Activated CD4-positive, alpha-beta T cell treated with anti-CD3 and anti-CD28 coated beads for 36 hours (primary cell): ENCODE measurements at places on chromosomes 6 and 20.
A peak's percentile ranks its signal among the peaks of the same experiment; 100 is the strongest.

GRCh38 chr6:14625173-14625895 lies 507.8 kb downstream of the CD83 start:
- H3K4me1 ChIP-seq, result peaks cover 31% of the 10 kb centered on the region
- H3K27me3 ChIP-seq, result no peaks in the 10 kb centered on the region
- H3K36me3 ChIP-seq, result peaks cover 7% of the 10 kb centered on the region

DNA sequence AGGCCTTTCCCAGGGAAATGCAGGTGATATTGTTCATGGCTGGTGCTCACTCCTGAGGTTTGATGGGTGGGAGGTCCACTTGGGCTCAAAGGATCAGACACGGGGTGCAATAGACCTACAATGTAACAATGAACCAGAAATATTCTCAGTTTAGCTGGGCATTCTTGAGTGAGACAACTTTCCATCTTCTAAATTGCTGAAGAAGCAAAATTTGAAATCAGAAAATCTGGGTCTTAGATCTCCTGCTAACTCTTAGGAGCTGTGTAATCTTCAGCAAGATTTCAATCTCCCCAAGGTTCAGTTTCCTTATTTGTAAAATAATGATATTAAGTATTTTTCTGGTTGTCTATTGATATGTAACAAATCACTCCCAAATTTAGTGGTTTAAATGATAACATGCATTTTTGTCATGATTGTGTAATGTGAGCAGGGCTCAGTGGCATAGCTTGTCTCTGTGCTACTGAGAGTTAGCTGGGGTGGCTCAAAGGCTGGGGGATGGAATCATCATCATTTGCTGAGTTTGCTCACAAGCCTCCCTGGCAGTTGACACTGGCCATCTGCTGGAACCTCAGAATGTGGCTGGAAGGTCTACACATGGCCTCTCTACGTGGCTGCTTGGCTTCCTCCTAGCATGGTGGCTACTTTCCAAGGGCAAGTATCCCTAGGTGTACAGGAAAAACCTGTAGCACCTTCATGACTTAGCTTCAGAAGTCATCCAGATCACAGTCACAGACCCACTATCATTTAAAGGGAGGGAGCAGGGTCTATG lies 98.8 kb downstream of the GRM1 start:
- H3K27ac ChIP-seq, result no peak overlapping the region
- no peak overlapping the region for H3K4me3 ChIP-seq
- H3K4me1 ChIP-seq, result no peaks in the 10 kb centered on the region
- DNase-seq, result no peak
- H3K36me3 ChIP-seq, result no peaks in the 10 kb centered on the region

- H3K36me3 ChIP-seq, result no peaks in the 10 kb centered on the region
- H3K27ac ChIP-seq, result no peak overlapping the region
- no peak overlapping the region for H3K4me3 ChIP-seq
- H3K27me3 ChIP-seq, result no peaks in the 10 kb centered on the region
Measured at GRCh38 chr6:14500809-14501208, 383.2 kb downstream of the CD83 start.

DNA sequence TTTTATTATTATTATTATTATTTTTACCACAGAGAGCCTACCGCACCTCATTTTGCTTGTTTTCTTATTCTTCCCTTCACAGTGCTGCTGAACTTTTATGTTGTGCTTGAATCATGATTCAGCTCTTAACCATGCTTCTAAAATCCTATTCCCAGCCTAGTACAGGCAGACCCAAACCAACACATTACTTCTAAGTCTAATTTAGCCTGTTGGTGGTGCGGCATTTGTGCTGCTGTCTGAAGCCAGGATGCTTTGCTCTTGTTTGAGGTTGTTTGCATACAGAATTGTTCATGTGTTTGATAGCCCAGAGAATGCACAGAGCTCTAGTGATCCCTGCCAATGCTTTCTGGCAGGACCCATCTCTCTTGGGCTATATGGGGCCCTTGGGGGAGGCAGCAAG lies 213.5 kb upstream of the KCNG1 start:
- H3K4me1 ChIP-seq, result no peaks in the 10 kb centered on the region
- H3K27ac ChIP-seq, result no peak overlapping the region
- H3K36me3 ChIP-seq, result no peaks in the 10 kb centered on the region
- H3K4me3 ChIP-seq, result no peak overlapping the region

GRCh38 chr6:56510984-56511531 lies 131.6 kb downstream of the DST start:
- no peak overlapping the region for H3K4me3 ChIP-seq
- H3K27me3 ChIP-seq, result no peaks in the 10 kb centered on the region
- no peak for DNase-seq

DNA sequence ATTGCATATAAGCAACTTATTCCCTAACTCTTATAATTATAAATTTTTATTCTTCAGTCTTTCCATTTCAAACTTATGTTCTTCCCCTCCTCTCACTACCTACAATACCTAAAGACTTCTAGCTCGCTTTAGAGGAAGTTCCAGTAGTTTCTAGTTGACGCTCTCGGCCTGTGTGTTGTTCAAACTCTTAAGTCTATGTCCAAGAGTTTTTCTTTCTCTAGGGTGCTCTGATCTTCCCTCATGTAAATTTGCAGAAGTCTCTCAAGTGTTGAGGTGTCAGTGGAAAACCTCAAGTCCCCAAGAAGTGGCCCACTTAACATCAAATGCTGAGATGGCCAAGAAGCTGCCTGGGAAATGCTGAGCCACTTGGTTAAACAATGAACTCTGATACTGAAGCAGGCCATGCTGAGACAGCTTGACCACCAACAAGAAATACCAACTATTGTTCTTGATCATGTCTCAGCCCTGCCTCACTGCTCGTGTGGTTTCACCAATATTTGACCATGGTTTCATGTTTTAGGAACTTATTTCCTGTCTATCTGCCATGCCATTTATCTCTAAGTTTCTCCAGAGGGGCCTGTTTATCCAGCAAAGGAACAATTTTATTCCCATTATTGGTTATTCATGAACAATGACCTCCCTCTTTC lies 100.9 kb upstream of the TCF21 start:
- H3K36me3 ChIP-seq, result no peaks in the 10 kb centered on the region
- H3K27ac ChIP-seq, result no peak overlapping the region
- no peak for DNase-seq
- peaks cover 14% of the 10 kb centered on the region for H3K27me3 ChIP-seq
- H3K4me1 ChIP-seq, result peaks cover 2% of the 10 kb centered on the region

- DNase-seq, result peak; percentile 78
- H3K27me3 ChIP-seq, result no peaks in the 10 kb centered on the region
- peaks cover 54% of the 10 kb centered on the region for H3K4me1 ChIP-seq
- peaks cover 1% of the 10 kb centered on the region for H3K36me3 ChIP-seq
- peak overlapping the region; percentile 84 for H3K27ac ChIP-seq
- H3K4me3 ChIP-seq, result peak overlapping the region; percentile 43
Measured at GRCh38 chr6:5302995-5303622, 41.8 kb downstream of the FARS2 start.

DNA sequence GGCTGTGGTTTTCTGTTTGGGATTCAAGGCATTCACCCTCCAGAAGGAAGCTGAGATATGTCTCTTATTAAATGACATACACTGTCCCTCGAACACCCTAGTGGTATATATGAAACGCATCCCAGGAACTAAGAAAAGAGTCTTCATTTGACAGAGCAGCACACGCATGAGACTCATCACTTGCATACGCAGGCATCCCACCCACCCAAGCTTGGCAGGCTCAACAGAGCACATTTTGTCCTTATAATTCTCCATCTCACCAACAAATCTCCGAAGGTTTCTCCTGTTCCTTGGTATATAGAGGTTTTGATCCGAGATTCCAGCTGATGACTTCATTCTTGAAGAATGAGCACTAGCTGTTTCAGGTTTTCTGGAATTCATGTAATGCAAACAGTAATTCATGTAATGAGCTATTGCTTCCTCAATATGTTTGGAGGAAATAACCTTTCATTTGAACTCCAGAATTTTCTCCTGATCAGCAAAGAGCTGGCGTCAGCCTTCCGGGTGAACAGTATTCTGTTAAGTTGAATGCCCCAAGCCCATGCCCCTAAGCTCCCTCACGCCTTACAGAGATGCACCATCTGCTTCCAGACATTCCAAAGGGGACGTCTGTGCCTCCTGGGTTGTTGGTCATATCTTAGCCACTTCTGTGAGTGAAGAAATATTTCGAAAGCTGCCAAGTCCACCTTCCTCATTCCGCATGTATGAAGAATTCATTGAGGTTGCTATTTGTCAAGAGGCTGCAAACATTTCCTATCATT lies 66.0 kb upstream of the CDH4 start:
- no peak for DNase-seq
- H3K36me3 ChIP-seq, result no peaks in the 10 kb centered on the region
- H3K4me3 ChIP-seq, result no peak overlapping the region
- no peaks in the 10 kb centered on the region for H3K4me1 ChIP-seq

GRCh38 chr6:161445021-161445799 lies 171.3 kb upstream of the AGPAT4 start:
- no peak overlapping the region for H3K27ac ChIP-seq
- no peaks in the 10 kb centered on the region for H3K36me3 ChIP-seq
- no peak for DNase-seq
- no peaks in the 10 kb centered on the region for H3K27me3 ChIP-seq
- H3K4me3 ChIP-seq, result no peak overlapping the region

DNA sequence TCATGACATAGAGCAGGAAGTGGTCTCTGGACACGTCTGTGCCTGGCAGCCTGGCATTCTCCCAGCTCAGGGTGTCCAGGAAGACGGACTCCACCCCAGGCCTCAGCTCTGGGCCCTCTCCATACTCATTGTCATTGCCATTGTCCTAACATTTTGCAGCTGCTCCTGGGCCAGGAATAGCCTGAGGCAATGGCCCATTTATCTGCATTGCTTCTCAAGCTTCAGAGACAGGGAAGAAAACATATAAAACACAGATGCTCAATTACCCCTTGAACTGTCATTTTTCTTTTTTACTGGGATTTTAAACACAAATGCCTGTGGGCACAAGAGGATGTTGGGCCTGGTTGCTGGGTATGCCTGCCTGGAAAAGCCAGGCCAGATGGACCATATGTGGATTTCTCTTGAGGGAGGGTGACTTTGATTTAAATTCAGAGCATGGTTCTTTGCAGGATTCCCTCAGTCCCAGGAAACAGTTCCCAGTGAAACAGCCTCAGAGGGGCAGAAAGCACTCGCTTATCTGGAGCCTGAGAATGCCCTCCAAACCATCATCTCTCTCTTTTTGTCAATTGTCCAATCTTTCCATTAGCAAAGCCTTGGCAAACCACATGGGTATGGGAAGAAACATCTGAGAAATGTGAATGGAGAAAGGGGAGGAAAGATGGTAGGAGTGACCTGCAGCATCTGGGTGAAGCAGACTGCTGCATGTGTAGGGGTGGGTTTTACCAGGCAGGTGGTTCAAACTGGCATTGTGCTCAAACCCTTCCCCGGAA lies 17.9 kb downstream of the LAMP5 start:
- no peak overlapping the region for H3K4me3 ChIP-seq
- H3K4me1 ChIP-seq, result no peaks in the 10 kb centered on the region
- H3K27ac ChIP-seq, result no peak overlapping the region
- H3K27me3 ChIP-seq, result peaks cover 3% of the 10 kb centered on the region
- H3K36me3 ChIP-seq, result no peaks in the 10 kb centered on the region
- no peak for DNase-seq

- no peak overlapping the region for H3K4me3 ChIP-seq
- H3K36me3 ChIP-seq, result no peaks in the 10 kb centered on the region
- H3K27ac ChIP-seq, result no peak overlapping the region
- no peak for DNase-seq
- H3K4me1 ChIP-seq, result peaks cover 4% of the 10 kb centered on the region
Measured at GRCh38 chr6:134622382-134623173, 304.7 kb upstream of the SGK1 start.

DNA sequence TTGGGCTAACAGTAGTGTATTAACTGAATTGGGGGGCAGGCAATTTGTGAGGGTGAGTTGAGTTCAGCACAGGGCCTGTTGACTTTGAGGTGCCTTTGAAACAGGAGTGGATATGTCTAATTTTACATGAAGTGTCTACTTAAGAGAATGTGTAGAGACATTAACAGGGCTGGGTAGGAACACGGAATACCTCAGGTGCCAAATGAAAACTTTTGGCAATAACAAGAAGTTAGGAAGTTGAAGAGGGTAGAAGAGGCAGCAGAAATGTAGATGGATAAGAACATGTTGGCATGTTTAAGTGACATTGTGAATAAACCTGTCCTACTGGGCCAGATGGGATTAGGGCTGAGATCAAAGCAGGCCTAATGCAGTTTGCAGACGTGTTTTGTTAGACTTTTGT lies 117.0 kb downstream of the SLC16A10 start:
- H3K27me3 ChIP-seq, result no peaks in the 10 kb centered on the region
- DNase-seq, result no peak
- no peak overlapping the region for H3K4me3 ChIP-seq
- no peak overlapping the region for H3K27ac ChIP-seq
- H3K36me3 ChIP-seq, result no peaks in the 10 kb centered on the region

DNA sequence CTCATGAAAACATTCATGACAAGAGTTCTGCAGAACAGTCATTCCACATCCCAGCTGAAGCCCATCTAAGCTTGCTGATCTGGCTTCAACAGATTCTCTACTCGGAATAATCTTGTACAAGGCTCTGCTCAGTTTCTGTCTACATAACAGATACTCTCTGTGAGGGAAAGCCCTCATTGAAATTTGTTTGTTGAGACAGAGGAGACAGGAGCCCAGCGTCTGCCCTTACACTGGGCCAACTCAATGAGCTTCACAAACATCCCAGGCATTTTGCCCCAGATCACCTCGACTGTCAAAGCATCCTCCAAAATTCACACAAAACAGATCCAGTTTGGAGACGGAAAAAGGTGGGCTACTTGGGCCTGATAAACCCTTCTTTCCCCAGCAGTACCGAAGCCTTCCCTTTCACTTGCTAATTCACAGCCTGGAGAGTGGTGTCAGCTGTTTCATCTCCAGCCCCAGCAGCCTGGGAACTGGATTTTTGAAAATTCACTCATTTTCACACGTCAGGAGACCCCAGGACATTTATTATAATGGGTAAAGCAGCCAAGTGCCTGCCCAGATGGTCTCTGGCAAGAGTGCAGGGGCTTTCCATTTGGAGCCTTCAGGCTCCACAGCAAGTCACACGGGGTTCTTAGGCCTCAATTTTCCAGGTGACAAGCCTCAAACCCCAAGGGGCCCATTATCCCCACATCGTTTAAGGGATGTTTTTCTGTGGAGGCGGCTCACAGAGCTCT lies 7.3 kb downstream of the CCDC167 start:
- H3K4me1 ChIP-seq, result peaks cover 91% of the 10 kb centered on the region
- DNase-seq, result no peak
- peaks cover 28% of the 10 kb centered on the region for H3K36me3 ChIP-seq
- H3K27ac ChIP-seq, result peak overlapping the region; percentile 38
- H3K4me3 ChIP-seq, result no peak overlapping the region

DNA sequence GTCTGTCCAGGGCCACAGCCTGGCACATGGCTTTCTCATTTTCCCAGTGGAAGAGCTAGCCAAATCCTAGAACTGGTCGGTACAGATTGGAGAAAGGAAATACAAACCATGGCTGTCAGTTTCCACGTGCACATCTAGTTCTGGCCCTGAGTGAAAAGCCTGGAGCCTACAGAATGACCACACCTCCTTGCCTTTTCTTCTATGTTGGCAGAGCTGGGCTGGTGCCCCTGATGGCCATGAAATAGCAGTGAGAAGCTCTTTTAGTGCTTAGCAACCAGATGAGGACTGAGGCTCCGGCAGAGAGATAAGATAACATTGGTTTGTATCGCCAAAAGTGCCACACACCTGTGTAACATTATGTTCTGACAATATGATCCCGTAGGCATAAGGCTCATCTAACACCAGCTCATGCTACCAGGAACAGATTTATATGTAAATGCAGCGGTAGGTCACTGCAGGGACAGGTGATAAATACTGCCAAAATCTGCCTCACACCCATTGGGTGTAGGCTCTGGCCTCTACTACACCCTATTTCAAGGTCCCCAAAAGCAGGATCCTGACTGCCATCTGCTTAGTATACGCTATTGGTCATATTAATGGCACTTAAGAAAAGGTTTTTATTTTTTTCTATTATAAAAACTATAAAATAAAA lies 39.9 kb upstream of the TBC1D7 start:
- no peak overlapping the region for H3K27ac ChIP-seq
- no peak overlapping the region for H3K4me3 ChIP-seq
- H3K36me3 ChIP-seq, result peaks cover 5% of the 10 kb centered on the region
- no peak for DNase-seq
- no peaks in the 10 kb centered on the region for H3K27me3 ChIP-seq
